ENCODE measurements at places on chromosomes 7 and 10.

DNA sequence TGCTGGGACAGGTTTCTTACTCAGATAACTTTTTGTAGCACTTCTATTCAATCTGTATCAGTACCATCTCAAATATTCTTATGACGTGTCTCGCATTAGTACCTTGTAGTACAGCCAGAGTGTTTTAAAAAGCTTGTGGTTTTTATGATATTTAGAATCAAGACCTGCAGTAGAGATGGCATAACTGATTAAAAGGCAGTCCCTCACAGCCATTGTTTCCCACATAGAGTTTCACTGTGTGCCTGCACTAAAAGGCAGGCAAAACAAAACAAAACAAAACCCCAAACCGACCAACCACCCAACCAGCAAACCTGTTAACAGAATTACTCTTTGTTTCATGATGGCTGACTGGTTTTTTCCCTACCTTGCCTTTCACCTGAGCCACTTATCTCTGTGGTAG is 221.3 kb upstream of the DGKB start:
- DNase-seq: no peak

DNA sequence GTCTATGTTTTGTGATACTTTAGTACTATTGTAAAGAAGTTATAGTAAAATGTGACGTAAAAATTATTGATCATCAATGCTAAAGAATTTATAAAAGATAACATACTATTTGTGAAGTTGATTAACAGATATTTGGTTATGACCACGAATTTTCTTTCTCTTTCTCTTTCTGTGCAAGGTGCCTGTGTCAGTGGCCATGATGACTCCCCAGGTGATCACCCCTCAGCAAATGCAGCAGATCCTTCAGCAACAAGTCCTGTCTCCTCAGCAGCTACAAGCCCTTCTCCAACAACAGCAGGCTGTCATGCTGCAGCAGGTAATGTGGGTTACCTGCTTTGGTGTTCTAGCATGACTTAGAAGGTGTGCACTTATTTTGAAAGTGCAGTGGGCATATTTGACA is 213.7 kb downstream of the FOXP2 start:
- DNase-seq: no peak

DNA sequence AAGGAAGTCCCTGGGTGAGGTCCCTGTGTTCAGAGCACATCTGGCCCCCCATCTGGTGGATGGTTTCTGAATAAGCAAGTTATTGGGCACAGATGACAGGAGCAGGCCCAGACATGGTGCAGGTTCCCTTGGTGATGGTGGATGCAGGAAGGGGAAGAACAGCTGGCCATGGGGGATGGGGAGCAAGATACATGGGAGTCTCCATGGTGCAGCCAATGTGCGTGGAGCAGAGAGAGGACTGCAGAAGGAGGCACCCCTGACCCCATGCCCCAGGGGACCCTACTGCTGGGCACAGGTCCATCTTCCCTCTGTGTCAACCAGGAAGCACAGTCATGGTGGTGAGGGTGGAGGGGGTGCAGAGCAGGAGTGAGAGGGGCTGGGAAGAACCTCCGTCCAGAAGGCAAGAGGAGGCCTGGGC is 43.8 kb upstream of the RABGEF1 start:
- no peak for DNase-seq

GRCh38 chr10:126903656-126904360 is 1.4 kb upstream of the DOCK1 start:
- DNase-seq: no peak

DNA sequence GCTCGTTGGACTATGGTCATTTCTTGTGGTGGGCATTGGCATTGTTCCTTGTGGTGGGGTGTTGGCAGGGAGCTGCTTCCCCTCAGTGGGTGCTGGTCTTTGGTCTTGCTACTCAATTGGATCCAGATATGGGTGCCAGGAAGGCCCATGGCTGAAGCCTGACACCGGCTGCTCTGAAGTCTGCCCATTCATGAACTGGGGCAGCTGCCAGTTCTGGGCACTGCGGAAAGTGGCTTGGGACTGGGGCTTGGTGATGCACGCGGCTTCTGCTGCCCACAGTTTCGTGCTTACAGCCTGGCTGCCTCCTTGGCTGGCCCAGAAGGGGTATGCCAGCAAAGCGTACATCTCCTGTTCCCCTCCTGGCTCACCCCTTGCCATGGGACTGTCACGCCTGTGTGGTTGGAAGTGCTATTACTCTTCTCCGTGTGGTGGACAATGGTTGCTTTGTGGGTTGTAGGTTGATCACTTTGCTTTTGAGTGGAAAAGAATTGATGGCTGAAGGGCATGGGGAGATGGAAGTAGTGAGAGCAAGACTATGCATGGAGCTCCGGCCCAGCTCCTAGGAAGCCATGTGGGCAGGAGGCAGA is 54.7 kb downstream of the ADAMTS14 start:
- no peak for DNase-seq

GRCh38 chr7:91571601-91572000 is 307.4 kb downstream of the FZD1 start:
- DNase-seq: no peak

- no peak for DNase-seq
Observed at GRCh38 chr7:1096156-1097119, 8.5 kb downstream of the GPER1 start.

GRCh38 chr7:121961089-121961867 is 88.3 kb downstream of the PTPRZ1 start:
- no peak for DNase-seq

GRCh38 chr10:61708846-61709245 is 46.1 kb downstream of the CABCOCO1 start:
- DNase-seq: no peak

DNA sequence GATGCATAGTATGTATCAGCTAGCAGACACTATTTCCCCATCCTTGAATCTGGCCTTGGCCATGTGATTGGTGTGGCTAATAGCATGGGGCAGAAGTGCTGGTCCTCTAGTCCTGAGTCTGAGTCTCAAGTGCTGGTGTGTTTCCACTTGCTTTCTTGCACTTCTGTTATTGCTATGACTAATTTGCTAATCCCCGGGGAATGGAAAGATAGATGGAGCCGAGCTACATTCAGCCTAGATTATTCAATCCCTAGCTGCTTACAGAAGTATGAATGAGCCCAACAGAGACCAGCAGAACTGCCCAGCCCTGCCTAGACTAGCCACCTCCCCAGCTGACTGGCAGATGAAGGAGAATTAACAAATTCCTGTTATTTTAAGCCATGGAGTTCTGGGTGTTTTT is 53.2 kb upstream of the SYPL1 start:
- DNase-seq: no peak

DNA sequence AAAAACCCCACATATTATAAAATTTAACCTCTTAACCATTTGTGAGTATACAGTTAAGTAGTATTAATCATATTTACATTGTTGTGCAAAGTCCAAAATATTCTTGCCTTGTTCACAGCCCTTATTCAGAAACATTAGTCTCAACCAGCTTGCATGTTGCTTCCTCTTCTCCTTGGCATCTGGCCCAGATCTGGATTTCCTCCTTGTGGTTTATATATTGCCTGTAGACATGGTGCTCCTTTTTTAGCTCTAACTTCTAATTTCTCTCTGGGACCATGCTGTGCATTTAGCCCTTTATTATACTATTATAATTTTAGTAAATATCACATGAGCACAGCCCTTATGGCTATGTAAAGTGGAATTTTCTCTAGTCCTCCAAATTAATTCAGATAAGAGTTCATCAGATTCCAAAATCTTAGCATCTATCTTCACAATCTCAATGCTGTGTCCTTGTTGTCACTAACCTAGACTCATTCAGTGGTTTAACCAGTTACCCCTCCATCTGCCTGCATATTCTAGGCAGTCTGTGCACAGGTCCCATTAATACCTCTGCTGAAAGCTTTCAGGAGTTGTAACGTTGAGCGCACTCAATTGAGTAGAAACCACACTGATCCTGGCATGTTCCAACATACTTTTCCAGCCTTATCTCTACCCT is 7.9 kb downstream of the CPED1 start:
- peak; percentile 13 for DNase-seq

DNA sequence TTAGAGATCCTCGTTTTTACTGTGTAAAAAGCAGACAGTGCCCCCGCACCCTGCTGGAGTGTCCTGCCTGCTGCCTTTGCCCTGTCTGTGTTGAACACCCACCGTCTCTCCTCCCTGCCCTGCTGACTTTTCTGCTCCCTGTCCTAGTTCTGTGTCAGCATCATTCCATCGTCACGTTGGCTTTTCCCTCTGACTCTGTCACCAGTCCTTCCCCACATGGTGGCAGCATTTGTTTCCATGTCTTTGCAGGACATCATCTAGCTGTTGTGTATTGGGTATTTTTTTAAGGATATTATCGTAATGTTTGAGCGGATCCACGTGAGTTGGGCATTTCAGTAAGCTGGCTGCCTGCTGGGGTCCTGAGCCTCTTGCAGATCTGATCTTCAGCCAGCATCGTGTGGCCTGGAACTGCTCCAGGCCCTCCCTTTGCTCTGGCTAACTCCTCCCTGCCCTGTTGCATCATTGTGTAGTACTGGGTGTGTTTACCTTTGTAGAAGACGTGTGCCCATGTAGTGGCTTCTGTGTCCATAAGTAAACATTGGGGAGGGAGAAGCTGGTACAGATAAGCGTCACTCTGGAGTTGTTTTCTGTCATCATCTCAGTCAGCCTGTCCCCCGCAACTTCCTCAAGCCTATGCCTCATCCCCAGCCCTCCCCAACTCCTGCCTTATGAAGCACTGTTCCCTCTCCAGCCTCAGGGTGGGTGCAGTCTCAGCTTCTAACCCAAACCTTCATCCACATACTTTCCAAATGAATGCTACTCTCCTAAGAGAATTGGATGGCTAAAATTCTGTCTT is 44.3 kb downstream of the TRRAP start:
- DNase-seq: no peak

DNA sequence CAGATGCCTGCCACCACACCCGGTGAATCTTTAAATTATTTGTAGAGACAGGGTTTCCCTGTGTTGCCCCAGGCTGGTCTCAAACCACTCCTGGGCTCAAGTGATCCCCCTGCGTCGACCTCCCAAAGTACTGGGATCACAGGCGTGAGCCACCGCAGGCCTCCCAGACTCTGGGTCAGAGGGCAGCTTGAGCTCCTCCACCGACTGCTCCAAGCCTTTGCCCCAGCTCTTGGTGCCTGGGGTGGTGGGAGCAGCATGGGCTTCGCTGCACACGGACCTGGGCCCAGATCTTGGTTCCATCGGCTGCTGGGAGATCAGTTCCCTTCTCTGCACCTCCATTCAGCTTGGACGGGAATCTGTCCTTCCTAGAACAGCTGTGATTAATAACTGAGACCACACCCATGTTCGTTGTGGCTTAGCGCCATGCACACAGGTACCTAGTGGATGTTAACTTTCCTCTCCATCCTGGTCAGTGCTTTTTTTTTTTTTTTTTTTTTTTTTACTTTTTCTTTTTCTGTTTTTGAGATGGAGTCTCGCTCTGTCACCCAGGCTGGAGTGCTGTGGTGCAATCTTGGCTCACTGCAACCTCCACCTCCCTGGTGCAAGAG is 125.3 kb downstream of the CUX1 start:
- DNase-seq: no peak

DNA sequence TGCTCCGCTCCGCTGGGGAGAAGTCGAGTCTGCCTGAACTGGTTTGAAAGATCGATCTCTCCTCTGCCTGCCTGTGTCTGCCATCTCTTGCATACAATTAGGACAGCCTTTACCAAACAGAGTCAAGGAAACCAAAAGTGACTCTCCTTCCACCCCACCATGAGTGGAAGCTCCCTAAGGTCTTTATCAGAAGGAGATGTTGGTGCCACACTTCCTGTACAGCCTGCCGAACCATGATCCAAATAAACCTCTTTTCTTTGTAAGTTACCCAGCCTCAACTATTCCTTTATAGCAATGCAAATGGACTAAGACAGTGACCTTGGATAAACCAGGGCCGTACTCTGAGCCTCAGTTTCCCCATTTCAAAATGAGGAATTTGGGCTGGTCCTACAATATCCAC is 106.3 kb upstream of the GDF10 start:
- DNase-seq: no peak

GRCh38 chr7:148473703-148474480 is 116.7 kb upstream of the C7orf33 start:
- no peak for DNase-seq

DNA sequence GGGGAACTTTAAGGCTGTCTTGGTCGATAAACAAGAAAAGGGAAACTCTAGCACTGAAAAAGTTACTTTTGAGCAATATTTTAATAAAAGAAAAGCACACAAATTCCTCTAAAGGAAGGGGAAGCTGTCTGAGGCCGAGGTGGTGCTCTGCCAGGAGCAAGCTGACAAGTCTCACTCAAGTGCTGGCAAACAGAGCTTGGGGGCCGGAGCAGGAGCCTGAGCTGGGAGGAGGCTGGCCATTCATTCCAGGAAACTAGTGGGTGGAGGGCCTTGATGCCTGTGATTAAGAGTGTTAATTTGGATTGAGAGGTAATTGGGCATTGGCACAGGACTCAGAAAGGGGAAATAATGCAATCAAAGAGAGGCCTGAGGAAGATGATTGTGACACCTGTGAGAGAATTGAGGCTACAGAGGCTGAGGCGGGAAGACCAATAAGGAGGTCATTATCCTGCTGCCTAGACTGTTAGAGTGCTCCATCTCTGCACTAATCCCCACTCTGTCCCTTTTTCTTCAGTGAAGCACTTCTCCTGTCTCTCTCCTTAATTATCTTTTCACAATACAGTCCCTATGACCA is 154.9 kb upstream of the COL1A2 start:
- DNase-seq: no peak

- no peak for DNase-seq
Observed at GRCh38 chr7:2796358-2797352, 47.5 kb downstream of the GNA12 start.

GRCh38 chr10:4623757-4624420 is 202.1 kb upstream of the AKR1E2 start:
- no peak for DNase-seq
